ENCODE measurements at places on chromosomes 4 and X. TPM values are rescaled to one million over a fixed set of nuclear protein-coding genes. Genes with fewer than 3 reads are reported as not detected.

KLB gene
- total RNA-seq: 0.08 TPM

SCD5 gene
- total RNA-seq: 6.6 TPM

ENAM gene
- total RNA-seq: not detected

PTPN13 gene
- total RNA-seq: 4.8 TPM

PAGE3 gene
- not detected for total RNA-seq

DCAF8L1 gene
- total RNA-seq: not detected

MORC4 gene
- 35.1 TPM for total RNA-seq

PABPC1L2A gene
- total RNA-seq: not detected

RGS12 gene
- 8.8 TPM for total RNA-seq

ERAS gene
- total RNA-seq: 0.15 TPM

TEX11 gene
- not detected for total RNA-seq

MAOB gene
- 0.16 TPM for total RNA-seq

GPRASP3 gene
- total RNA-seq: 4.0 TPM

PIR gene
- total RNA-seq: 54.1 TPM

ODAM gene
- not detected for total RNA-seq

PLXNB3 gene
- total RNA-seq: 4.2 TPM

PRKG2 gene
- total RNA-seq: 0.78 TPM

DCHS2 gene
- not detected for total RNA-seq

ATG4A gene
- total RNA-seq: 7.7 TPM

CLIC2 gene
- total RNA-seq: 0.12 TPM

MUC7 gene
- not detected for total RNA-seq

NR3C2 gene
- not detected for total RNA-seq

ANXA10 gene
- total RNA-seq: 4.1 TPM

IQSEC2 gene
- total RNA-seq: 44.7 TPM

ZFP92 gene
- total RNA-seq: 0.54 TPM

CXCL11 gene
- total RNA-seq: 0.18 TPM

NAP1L3 gene
- 0.27 TPM for total RNA-seq

TXK gene
- 0.07 TPM for total RNA-seq

GABRG1 gene
- total RNA-seq: not detected

ANKRD17 gene
- 22.6 TPM for total RNA-seq

ING2 gene
- 11.2 TPM for total RNA-seq

GPC4 gene
- not detected for total RNA-seq

CXorf58 gene
- total RNA-seq: 0.14 TPM

WDFY3 gene
- 9.9 TPM for total RNA-seq

CCKAR gene
- total RNA-seq: not detected

BBS12 gene
- 2.7 TPM for total RNA-seq
